BE2C (cell line): ENCODE measurements at places on chromosomes 11 and 22.

DNA sequence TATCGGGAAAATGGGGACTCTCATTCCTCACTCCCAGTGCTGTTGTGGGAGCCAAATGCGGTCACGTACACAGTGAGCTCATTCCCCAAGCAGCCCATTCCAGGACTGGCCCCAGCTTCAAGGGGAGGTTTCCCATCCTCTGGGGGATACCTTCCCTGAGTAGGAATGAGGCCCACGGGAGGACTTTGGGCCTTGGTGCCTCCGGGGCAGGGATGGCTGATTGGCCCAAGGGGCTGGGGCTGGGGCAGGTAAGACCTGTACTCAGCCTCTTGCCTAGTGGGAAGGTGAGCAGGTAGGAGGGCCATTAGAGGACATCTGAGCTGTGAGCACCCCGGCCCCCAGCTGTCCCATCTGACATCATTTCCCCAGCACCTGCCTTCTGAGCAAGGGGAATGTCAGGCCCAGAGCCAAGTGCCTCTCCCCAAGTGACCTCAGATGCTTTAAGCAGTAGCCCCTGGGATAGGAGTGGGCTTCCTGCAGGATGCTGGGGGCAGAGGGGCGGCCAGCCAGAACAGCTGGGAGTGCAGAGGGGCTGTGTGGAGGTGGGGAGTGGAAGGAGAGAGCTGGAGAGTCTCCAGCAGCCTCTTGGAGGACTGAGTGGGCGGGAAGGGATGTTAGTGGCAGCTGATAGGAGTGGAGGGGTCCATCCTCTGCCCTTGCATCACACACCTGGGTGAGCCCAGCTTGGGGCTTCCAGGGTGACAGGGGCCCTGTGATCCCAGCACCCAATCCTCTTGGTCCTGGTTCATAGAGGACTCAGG is 58.4 kb downstream of the CD82 start:
- no peak for DNase-seq

DNA sequence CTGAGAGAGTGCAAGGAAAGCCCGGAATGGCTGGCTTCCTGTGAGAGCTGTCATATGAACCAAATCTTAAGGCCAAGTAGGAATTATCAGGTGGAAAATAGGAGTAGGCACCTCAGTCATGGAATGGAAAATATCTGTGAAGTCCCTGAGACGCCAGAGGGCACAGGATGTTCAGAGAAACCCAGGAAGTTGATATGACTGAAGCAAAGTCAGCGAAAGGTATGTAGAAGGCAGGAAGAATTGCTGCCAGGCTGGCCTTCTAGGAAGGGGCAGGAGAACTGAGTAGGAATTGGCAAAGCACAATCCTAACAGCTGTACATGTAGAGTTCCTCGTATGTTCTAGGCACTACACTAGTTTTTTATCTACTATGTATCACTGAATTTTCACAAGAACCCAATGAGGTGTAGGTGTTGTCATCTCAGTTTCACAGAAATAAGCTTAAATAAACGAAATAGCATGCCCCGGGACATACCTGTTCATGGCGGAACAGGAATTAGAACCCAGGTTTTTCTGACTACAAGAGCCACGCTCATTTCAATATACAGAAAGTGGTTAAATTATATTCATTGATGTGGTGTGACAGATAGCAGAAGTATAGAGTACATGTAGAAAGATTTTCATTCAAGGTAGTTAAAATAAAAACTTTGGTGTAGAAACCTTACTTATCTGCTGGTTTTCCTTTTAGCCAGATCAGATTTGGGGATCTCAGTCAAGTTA is 17.0 kb downstream of the HMGXB4 start:
- no peak for DNase-seq

GRCh38 chr22:41289671-41290070 is 3.7 kb upstream of the RANGAP1 start:
- no peak for DNase-seq

DNA sequence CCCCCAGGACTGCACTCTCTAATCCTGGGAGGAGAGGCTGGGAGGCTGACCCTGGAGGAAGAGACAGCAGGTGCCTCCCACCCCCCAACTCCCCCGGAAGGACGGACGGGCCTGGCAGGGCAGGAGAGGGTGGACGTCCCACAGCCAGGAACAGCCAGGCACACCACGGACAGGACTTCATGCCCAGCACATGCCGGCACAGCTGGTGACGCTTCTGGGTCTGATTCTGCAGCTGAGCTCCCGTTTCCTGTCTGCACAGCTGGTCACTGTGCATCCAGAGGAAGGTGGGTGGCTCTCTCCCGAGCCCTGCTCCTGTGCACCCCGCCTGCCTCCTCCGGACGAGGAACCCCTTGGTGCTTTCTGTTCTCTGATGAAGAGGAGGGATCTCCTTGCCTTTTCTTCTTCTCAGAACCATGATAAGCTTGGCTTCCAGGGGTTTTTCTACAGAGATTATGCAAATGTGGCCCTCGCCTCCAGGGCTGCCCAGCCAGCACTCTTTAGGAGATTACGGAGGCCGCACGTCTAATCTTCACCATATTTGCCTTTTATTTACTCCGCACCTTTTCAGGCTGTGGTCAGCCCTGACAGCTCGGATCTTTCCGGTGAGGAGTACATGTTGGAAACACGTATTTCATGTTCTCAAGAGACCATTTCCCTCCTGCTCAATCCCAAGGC is 1295.8 kb downstream of the BRD1 start:
- DNase-seq: no peak

GRCh38 chr11:124625504-124626168 is 3.0 kb downstream of the TBRG1 start:
- no peak for DNase-seq

DNA sequence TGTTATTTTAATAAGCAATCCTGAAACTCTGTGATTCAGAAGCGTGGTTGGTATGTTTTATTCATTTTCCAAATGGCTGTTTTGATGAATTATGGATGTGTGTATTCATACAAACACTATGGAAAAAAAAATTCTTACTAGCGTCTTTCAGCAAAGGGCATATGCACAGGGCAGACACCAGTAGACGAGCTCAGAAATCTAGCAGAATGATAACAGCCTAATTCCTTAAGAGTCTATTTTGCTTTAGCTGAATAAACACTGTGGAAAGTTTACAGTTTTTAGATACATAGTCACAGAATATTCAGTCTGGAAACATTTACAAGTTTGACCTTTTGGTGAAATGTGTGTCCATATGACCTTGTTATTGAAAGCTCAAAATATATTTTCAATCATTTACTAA is 418.8 kb upstream of the LUZP2 start:
- DNase-seq: no peak

DNA sequence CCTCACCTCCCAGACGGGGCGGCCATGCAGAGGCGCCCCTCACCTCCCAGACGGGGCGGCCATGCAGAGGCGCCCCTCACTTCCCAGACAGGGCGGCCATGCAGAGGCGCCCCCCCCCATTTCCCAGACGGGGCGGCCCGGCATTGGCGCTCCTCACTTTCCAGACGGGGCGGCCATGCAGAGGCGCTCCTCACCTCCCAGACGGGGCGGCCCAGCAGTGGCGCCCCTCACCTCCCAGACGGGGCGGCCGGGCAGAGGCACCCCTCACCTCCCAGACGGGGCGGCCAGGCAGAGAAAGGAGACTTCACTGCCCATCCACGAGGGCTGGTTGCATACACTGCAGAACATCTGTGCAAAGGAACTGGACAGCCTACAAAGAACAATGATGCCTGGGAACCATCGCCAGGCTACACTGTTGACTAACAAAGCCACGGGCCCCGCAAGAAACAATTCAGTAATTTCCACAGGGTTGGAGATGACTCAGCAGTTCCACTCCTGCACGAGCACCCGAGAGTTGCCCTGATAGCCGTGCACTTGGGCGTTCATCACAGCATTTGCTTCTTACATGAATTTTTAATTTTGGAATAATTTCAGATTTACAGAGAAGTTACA is 58.7 kb downstream of the CTTN start:
- no peak for DNase-seq

GRCh38 chr22:37733625-37734401 is 37.0 kb downstream of the TRIOBP start:
- no peak for DNase-seq

DNA sequence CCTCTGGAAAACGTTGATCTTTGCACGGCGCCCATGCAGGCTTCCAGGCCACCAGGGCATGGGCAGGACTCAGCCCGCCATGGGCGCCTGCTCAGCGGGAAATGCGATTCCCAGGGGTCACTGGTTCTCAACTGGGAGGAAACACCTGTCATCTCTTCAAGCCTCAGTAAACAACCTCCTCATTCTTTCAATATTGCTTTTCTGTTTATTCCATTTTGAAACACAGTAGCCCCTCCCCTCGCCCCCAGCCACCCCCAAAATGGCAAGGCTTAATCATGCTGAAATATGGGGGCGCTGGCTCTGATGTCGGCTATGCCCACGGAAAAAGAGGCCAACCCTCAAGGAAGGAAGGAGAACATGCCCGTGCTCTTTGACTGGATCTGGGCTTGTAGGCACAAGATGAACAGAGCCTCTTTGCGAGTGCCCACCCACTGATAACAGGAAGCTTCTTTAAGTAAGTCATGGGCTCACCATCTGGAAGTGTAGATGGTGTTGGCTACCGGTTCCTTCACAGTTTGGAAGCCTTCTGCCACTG is 594 bp upstream of the POU2AF1 start:
- DNase-seq: no peak

DNA sequence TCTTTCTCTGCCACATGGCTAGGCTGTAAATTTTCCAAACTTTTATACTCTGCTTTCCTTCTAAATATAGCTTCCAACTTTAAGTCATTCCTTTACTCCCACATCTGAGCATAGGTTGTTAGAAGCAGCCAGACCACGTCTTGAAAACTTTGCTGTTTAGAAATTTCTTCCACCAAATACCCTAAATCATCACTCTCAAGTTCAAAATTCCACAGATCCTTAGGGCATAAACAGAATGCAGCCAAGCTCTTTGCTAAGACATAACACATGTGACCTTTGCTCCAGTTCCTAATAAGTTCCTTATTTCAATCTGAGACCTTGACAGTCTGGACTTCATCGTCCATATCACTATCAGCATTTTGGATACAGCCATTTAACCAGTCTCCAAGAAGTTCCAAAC is 749.9 kb downstream of the METTL15 start:
- no peak for DNase-seq

- DNase-seq: peak; percentile 20
These were observed 1.1 kb downstream of the EIF4G2 start for GRCh38 chr11:10807493-10808234.

DNA sequence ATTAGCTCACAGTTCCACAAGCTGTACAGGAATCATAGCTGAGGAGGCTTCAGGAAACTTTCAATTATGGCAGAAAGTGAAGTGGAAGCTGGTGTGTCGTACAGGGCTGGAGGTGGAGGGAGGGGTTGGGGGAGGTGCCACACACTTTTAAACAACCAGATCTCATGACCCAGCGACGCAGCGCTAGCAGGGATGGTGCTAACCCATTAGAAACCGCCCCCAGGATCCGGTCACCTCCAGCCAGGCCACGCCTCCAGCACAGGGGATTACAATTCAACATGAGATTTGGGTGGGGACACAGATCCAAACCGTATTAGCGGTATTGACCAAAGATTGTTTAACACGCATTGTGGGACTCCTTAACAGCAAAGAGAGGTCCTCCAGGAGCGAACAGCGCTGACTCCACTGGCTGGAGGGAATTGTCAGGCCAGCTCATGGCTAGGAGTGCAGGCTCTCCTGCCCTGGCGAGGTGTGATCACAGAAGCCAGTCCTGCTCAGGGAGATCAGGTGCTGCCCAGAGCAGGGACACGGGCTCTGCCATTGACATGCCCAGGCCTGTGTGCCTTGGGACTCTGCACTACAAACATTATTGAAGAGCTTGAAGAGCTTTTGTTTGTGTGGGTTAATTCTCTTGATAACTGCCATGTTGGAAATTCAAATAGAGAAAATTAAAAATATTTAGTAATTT is 215.3 kb downstream of the TBC1D22A start:
- DNase-seq: no peak

- no peak for DNase-seq
These were observed 9.7 kb downstream of the CRYBB1 start for GRCh38 chr22:26608129-26608528.

DNA sequence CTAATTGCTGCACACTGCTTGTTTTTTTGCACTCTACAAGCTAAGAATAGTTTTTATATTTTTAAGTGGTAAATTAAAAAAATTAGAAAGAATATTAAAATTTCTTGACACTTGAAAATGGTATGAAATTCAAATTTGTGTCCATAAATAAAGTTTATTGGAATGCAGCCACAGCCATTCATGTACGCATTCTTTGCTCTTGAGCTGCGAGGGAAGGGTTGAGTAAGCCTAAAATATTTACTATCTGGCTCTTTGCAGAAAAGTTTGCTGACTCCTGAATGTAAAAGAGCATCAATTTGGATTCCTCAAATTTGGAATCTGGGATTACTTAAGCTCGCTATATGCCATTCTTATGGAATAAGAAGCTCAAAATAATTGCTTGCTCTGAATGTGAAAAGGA is 3.4 kb upstream of the ADAMTS8 start:
- no peak for DNase-seq

- DNase-seq: no peak
These were observed 11.4 kb downstream of the OR10D3 start for GRCh38 chr11:124194293-124195188.

- DNase-seq: peak; percentile 73
These were observed 25.5 kb upstream of the GRK2 start for GRCh38 chr11:67240576-67241389.

- DNase-seq: no peak
These were observed 6.0 kb downstream of the DENND6B start for GRCh38 chr22:50320671-50321325.

DNA sequence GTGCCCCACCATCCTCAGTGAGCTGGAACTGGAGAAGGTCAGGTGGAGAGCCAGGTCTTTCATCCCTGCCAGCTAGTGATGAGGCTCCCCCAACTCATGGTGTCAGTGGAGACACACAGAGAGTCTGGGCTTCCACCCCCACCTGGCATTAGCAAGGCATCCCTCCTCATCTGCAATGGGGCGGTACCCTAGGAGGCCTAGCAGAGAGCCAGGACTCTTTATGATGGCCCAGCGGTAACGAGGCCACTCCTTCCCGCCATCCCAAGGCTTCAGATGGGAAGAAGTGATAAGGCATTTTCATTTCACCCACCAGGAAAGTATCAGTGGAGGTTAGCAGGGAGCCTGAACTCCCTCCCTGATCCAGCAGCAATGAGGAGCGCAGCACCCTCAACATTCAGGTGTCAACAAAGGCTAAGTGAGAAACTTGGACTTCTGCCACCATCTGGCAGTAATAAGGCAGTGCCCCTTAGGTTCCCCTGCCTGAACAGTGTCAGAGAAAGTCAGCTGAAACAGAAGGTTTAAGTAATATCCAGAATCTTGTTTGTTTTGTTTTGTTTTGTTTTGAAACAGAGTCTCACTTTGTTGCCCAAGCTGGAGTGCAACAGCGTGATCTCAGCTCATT is 40.5 kb upstream of the FBLN1 start:
- no peak for DNase-seq

- no peak for DNase-seq
These were observed 61.7 kb downstream of the ETS1 start for GRCh38 chr11:128525411-128526243.

GRCh38 chr11:68843052-68843561 is 1.4 kb upstream of the CPT1A start:
- DNase-seq: no peak
